Epithelial cell of proximal tubule (primary cell): ENCODE measurements at places on chromosomes 13 and 19. TPM values are rescaled to one million over a fixed set of nuclear protein-coding genes. Genes with fewer than 3 reads are reported as not detected.

The ELSPBP1 gene
- not detected in 2 replicates for total RNA-seq

The APOC4 gene
- not detected in 2 replicates for total RNA-seq

The TMC4 gene
- total RNA-seq, result 3.7 and 9.5 TPM in 2 replicates

The MYBPC2 gene
- not detected in 2 replicates for total RNA-seq
